ENCODE measurements at places on chromosomes 5 and 9. TPM values are rescaled to one million over a fixed set of nuclear protein-coding genes. Genes with fewer than 3 reads are reported as not detected.

Gene TMEM215
- total RNA-seq = 1.2 TPM

Gene PCDHGB6
- 8.1 TPM for total RNA-seq

Gene RAI14
- total RNA-seq = 95.8 TPM

Gene LCN6
- not detected for total RNA-seq

Gene LRRTM2
- total RNA-seq = not detected

Gene PCA3
- not detected for total RNA-seq

Gene UNC13B
- total RNA-seq = 52.1 TPM

Gene LHX3
- total RNA-seq = not detected

Gene GABRA1
- total RNA-seq = 0.16 TPM

Gene CDX1
- total RNA-seq = not detected

Gene C5orf46
- total RNA-seq = not detected

Gene MPDZ
- total RNA-seq = 43.1 TPM

Gene ALDH1B1
- total RNA-seq = 79.7 TPM

Gene MYOZ3
- total RNA-seq = 13.8 TPM

Gene GRM6
- total RNA-seq = not detected

Gene PCDHB2
- 28.6 TPM for total RNA-seq

Gene ARRDC3
- 16.5 TPM for total RNA-seq

Gene FOXD4L5
- total RNA-seq = not detected

Gene COL27A1
- total RNA-seq = 12.9 TPM

Gene ANKH
- 3.7 TPM for total RNA-seq

Gene MACIR
- total RNA-seq = 26.4 TPM

Gene PCDHB13
- 2.4 TPM for total RNA-seq

Gene PHYKPL
- total RNA-seq = 12.4 TPM

Gene PCDHGA7
- total RNA-seq = 4.4 TPM

Gene BHMT2
- 1.7 TPM for total RNA-seq

Gene KIF12
- 4.3 TPM for total RNA-seq

Gene ALDH1A1
- total RNA-seq = 3.4 TPM

Gene CEP120
- 13.9 TPM for total RNA-seq

Gene RICTOR
- 30.2 TPM for total RNA-seq

Gene HRCT1
- total RNA-seq = not detected

Gene SLC6A3
- total RNA-seq = 0.85 TPM

Gene PPP2R2B
- total RNA-seq = 21.3 TPM

Gene RMND5B
- 101 TPM for total RNA-seq

Gene LCNL1
- total RNA-seq = not detected

Gene TERT
- total RNA-seq = 36.2 TPM

Gene CTXN3
- not detected for total RNA-seq

Gene OMD
- total RNA-seq = not detected

Gene CCNI2
- total RNA-seq = 0.74 TPM

Gene ARID3C
- total RNA-seq = 0.49 TPM

Gene CD74
- 49.8 TPM for total RNA-seq

Gene TMEM141
- 71.4 TPM for total RNA-seq

Gene RECK
- 8.1 TPM for total RNA-seq

Gene GRIN1
- 2.1 TPM for total RNA-seq

Gene TMEM252
- total RNA-seq = not detected

Gene KIAA0825
- total RNA-seq = 1.7 TPM

Gene GPR150
- total RNA-seq = not detected

Gene TMC1
- 0.54 TPM for total RNA-seq

Gene ZFP37
- total RNA-seq = 5.0 TPM

Gene PCDHA12
- total RNA-seq = 17.7 TPM

Gene HTR1A
- total RNA-seq = 4.7 TPM

Gene LHFPL2
- 50.8 TPM for total RNA-seq

Gene DAB2
- 8.4 TPM for total RNA-seq

Gene BRIX1
- total RNA-seq = 69.2 TPM

Gene ABL1
- total RNA-seq = 85.1 TPM

Gene C9orf50
- not detected for total RNA-seq

Gene SV2C
- 0.12 TPM for total RNA-seq

Gene HSD17B3
- total RNA-seq = not detected

Gene ADAMTS16
- total RNA-seq = 14.3 TPM
